ENCODE measurements at places on chromosomes 2 and 18.

GRCh38 chr2:222179592-222179991 lies 119.2 kb downstream of the PAX3 start:
- H3K36me3 ChIP-seq, result no peaks in the 10 kb centered on the region
- no peak overlapping the region for H3K4me3 ChIP-seq
- no peak overlapping the region for H3K27ac ChIP-seq
- H3K4me1 ChIP-seq, result no peaks in the 10 kb centered on the region

DNA sequence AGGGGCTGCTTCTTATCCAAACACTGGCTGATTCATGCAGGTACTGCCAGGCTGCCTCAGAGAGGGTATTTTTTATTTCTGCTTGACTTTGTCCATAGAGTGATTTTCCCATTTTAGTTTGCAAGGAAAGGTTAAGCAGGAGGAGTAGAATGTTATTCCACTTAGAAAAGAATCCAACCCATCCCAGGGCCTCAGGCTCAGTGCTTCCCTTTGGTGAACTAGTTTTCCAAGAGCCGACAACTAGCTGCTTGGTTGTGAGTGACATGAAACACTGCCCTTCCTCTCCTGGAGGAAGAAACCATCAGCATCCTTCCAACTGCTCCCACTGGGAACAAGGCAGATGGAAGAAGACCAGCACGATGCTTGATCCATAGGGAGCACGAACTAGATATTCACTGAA lies 58.5 kb downstream of the BCL2 start:
- no peaks in the 10 kb centered on the region for H3K36me3 ChIP-seq
- no peak overlapping the region for H3K27ac ChIP-seq
- no peak for DNase-seq
- no peaks in the 10 kb centered on the region for H3K4me1 ChIP-seq

- no peak overlapping the region for H3K27ac ChIP-seq
- no peak overlapping the region for H3K4me3 ChIP-seq
- H3K36me3 ChIP-seq, result 0 out of 2 replicates have a peak, but pooled peaks cover 6% of the 10 kb centered on the region
- peaks cover 11% of the 10 kb centered on the region for H3K4me1 ChIP-seq
These were observed 322.4 kb downstream of the TNS1 start for GRCh38 chr2:217680381-217680780.

DNA sequence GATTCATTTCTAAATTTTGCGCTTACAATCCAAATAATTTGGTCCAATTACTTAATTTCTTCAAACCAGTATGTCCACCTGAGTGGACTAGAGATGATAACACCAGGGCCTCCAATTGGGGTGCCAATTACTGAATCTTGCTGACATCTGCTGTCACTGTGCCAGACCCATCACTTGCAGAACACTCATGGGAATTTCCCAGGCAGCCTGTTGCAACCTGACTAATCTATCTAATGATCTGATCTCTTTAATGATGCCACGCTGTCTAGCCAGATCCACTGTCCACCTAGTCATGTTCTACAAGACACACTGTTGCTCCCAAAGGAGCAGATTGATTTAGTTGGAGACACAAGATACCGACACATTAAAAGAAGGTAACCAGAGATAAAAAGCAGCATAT lies 11.8 kb upstream of the LRP1B start:
- no peak overlapping the region for H3K4me3 ChIP-seq
- no peak for DNase-seq
- no peaks in the 10 kb centered on the region for H3K36me3 ChIP-seq
- H3K4me1 ChIP-seq, result no peaks in the 10 kb centered on the region
- H3K27ac ChIP-seq, result no peak overlapping the region

DNA sequence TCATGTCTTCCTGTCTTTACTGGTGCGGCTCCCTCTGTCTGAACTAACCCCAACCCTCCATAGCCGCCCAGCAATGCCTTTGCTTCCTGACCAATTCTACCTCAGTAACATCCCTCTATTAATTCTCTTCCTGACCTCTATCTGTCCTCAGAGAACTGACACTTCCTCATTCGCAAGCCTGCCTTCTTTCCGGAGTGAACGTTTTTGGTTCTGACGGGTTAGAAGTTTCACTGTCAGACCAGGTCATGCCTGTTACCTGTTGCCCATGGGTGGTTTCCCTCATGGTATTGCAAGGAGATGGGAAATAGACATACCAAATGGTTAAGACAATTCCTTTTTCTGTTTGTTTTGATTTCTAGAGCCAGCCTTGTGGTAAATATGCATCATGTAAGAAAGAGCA lies 453.4 kb upstream of the SLC14A2 start:
- no peaks in the 10 kb centered on the region for H3K36me3 ChIP-seq
- peaks cover 7% of the 10 kb centered on the region for H3K27me3 ChIP-seq
- H3K4me3 ChIP-seq, result no peak overlapping the region
